Lung (tissue), 17 donors: ENCODE measurements at places on chromosomes 3 and 15. TPM values are rescaled to one million over a fixed set of nuclear protein-coding genes. Genes with fewer than 3 reads are reported as not detected.

DNA sequence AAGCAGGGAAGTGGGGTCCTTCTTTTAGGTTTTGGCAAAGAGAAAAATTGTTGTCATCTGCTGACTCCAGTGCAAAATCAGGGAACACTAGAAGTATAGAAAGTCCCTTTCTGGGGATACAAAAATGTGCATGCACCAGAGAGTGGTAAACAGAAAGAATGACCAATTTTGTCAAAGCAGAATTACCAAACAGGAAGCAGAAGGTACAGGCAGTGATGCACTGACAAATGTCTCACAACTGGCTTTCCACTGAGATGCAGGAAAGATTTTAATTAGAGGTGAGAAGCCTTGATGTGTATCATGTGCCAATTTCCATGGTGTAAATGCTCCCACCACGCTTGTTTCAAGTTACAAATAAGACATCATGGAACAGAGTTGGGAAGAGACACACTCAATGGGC is 66.0 kb downstream of the TRIM69 start:
- H3K4me3 ChIP-seq = no peak overlapping the region
- H3K27me3 ChIP-seq = no peaks in the 10 kb centered on the region
- no peak for DNase-seq
- H3K36me3 ChIP-seq = no peaks in the 10 kb centered on the region
- H3K27ac ChIP-seq = no peak overlapping the region

GRCh38 chr15:65285291-65286068 is 1.2 kb downstream of the PARP16 start:
- H3K27me3 ChIP-seq = no peaks in the 10 kb centered on the region
- no peak for DNase-seq
- peaks cover 7% of the 10 kb centered on the region for H3K4me1 ChIP-seq
- peak overlapping the region; percentile 95 for H3K27ac ChIP-seq

DNA sequence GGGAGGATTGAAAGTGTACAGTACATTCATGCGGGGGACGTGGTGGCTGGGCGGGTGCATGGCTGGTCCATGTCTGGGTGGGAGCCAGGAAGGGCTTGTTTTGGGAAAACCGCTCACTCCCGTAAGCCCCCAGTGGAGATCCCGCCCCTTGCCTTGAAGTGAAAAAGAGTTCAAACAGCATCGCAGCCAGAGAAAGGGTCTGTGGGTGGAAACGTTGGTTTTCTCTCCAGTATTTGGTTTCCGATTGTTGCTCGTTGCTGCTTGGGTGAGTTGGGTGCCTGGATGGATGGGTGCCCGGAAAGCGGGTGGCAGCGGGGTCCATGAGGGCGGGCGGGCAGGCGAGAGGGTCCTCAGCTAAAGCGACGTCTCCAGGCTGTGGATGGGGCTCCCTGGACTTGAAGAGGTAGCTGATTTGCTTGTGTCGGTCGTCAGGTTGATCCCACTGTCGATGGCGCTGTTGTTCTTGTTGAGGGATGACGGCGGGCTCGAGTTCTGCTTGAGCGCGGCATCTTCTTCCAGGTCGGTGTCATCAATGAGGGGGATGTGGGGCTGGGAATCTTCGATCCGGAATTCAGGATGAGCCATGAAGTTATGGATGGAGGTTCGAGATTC is 7.7 kb upstream of the SEC13 start:
- no peak overlapping the region for H3K27ac ChIP-seq
- H3K27me3 ChIP-seq = peaks cover 41% of the 10 kb centered on the region
- no peaks in the 10 kb centered on the region for H3K4me1 ChIP-seq
- no peak for DNase-seq
- H3K4me3 ChIP-seq = no peak overlapping the region

GRCh38 chr3:14370720-14371572 is 31.5 kb upstream of the SLC6A6 start:
- H3K27ac ChIP-seq = peak overlapping the region; percentile 62
- no peak overlapping the region for H3K4me3 ChIP-seq
- H3K4me1 ChIP-seq = peaks cover 15% of the 10 kb centered on the region
- H3K36me3 ChIP-seq = no peaks in the 10 kb centered on the region

DNA sequence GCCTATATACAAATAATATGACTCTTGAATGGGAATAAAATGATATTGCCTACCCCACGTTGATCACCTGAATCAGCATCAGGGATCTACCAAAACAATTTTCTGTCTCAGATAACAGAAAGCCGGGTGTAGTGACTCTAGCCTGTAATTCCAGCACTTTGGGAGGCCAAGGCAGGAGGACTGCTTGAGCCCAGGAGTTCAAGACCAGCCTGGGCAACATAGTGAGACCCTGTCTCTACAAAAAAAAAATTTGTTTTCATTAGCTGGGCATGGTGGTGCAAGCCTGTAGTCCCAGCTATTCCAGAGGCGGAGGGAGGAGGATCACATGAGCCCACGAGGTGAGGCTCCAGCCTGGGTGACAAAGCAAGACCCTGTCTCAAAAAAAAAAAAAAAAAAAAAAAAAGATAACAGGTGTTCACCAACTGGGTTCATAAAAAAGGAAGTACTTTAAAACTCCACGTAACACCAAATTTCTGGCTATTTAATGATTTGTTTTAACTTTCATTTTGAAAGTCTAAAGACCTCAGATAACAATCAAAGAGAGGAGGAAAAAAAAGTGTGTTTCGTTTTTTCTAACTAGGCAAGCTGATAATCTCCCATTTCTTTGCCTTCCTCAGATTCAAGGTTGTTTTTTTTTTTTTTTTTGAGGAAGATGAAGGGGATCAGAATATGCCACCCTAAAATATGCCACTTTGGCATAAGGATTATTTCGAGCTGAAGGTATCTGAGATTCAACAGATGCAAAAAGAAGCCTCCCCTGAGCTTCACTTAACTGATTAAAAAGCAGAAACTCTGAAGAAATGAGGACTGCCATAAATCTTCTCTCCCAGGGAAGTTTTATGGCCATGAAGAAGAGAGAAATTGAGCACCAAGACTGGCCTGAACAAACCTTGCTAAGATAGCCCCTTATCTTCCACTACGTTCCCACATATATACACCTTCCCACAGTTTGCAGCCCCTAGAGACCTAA is 44.1 kb downstream of the TRANK1 start:
- no peak for DNase-seq
- no peak overlapping the region for H3K4me3 ChIP-seq
- H3K36me3 ChIP-seq = peaks cover 6% of the 10 kb centered on the region
- no peaks in the 10 kb centered on the region for H3K27me3 ChIP-seq

The CNTN4 gene
- 8.9 TPM for total RNA-seq

The SPATA12 gene
- not detected for total RNA-seq

GRCh38 chr15:48337607-48338006 is 6.4 kb downstream of the DUT start:
- DNase-seq = no peak
- no peaks in the 10 kb centered on the region for H3K4me1 ChIP-seq
- no peak overlapping the region for H3K4me3 ChIP-seq
- H3K27ac ChIP-seq = no peak overlapping the region
- H3K27me3 ChIP-seq = no peaks in the 10 kb centered on the region
- H3K36me3 ChIP-seq = peaks cover 19% of the 10 kb centered on the region
